ENCODE measurements at places on chromosomes 6 and 20. TPM values are rescaled to one million over a fixed set of nuclear protein-coding genes. Genes with fewer than 3 reads are reported as not detected.
A peak's percentile ranks its signal among the peaks of the same experiment; 100 is the strongest.

GRCh38 chr6:63817492-63818050 is 182.0 kb downstream of the PHF3 start:
- no peak for DNase-seq
- H3K4me3 ChIP-seq: no peak overlapping the region

GRCh38 chr6:124028117-124028516 is 224.5 kb downstream of the NKAIN2 start:
- no peak overlapping the region for H3K4me3 ChIP-seq
- H3K4me1 ChIP-seq: no peaks in the 10 kb centered on the region
- H3K27me3 ChIP-seq: no peaks in the 10 kb centered on the region

- H3K36me3 ChIP-seq: peaks cover 41% of the 10 kb centered on the region
- no peak overlapping the region for H3K4me3 ChIP-seq
- no peak for DNase-seq
- no peaks in the 10 kb centered on the region for H3K4me1 ChIP-seq
Measured at GRCh38 chr6:3085074-3085473, 16.8 kb downstream of the RIPK1 start.

DNA sequence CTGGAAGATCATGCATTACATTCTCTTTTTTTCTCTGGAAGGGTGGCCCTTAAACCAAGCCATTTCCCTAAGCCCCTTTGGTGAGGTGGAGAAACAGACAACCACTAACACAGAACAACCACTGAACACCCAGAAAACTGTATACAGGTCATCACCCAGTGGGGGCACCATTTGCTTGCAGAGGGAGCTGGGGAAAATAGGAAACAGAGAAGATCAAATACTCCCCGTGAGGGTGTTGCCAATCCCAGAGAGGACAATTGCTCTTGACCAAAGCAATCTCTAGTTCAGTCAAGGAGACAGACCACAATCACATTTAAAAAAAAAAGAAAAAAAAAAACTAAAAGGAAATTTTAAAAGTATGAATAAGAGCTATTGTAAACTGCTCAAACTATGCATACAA is 865 bp upstream of the DAAM2 start:
- H3K4me1 ChIP-seq: peaks cover 5% of the 10 kb centered on the region
- no peaks in the 10 kb centered on the region for H3K36me3 ChIP-seq
- H3K27me3 ChIP-seq: peaks cover 41% of the 10 kb centered on the region
- DNase-seq: no peak
- no peak overlapping the region for H3K4me3 ChIP-seq
- no peak overlapping the region for H3K27ac ChIP-seq

- no peaks in the 10 kb centered on the region for H3K4me1 ChIP-seq
- H3K36me3 ChIP-seq: no peaks in the 10 kb centered on the region
- peaks cover 26% of the 10 kb centered on the region for H3K27me3 ChIP-seq
- no peak overlapping the region for H3K27ac ChIP-seq
Measured at GRCh38 chr6:29071831-29072723, 15.0 kb downstream of the OR2B3 start.

GRCh38 chr20:18767676-18768075 is 45.9 kb upstream of the SCP2D1 start:
- H3K4me3 ChIP-seq: no peak overlapping the region
- no peaks in the 10 kb centered on the region for H3K27me3 ChIP-seq
- H3K4me1 ChIP-seq: no peaks in the 10 kb centered on the region
- no peak for DNase-seq
- H3K27ac ChIP-seq: no peak overlapping the region

- H3K4me3 ChIP-seq: no peak overlapping the region
- H3K27me3 ChIP-seq: no peaks in the 10 kb centered on the region
- no peak overlapping the region for H3K27ac ChIP-seq
- DNase-seq: peak; percentile 86
- H3K36me3 ChIP-seq: no peaks in the 10 kb centered on the region
- no peaks in the 10 kb centered on the region for H3K4me1 ChIP-seq
Measured at GRCh38 chr20:13546497-13547131, 92.1 kb downstream of the TASP1 start.

- no peaks in the 10 kb centered on the region for H3K27me3 ChIP-seq
- no peak for DNase-seq
- H3K4me3 ChIP-seq: peak overlapping the region; percentile 44
- peaks cover 28% of the 10 kb centered on the region for H3K36me3 ChIP-seq
- peak overlapping the region; percentile 93 for H3K27ac ChIP-seq
- H3K4me1 ChIP-seq: peaks cover 88% of the 10 kb centered on the region
Measured at GRCh38 chr6:111810294-111811131, 62.7 kb downstream of the FYN start.

SOBP gene
- total RNA-seq: 0.25 TPM

GNAS-AS1 gene
- total RNA-seq: 1.6 TPM

TP53TG5 gene
- 1.0 TPM for total RNA-seq

Measured in activated naive CD4-positive, alpha-beta T cell treated with anti-CD3 and anti-CD28 coated beads for 36 hours (primary cell).